ENCODE measurements at places on chromosomes 5 and 9.

DNA sequence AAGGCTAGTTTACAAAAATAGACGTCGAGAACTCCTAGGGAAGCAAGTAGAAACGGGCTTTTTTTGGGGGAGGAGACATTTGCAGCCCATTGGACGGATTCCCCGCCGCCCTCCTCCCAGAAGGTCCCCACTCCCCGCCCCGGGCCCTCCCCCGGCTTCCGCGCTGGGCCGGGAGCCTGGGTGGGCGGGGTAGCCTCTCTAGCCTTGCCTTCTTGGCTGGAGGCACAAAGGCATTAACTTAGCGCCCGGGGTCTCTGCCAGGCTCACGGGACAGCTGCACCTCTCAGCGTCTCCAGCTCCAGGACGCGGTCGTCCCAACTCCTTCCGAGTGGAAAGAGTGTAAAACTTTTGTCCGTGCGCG lies at the start of gene DMRTA1:
Gene DMRTA1, plus strand, starts transcription at position 236 of the 361 bp plus-strand sequence. CDS start 242 bp downstream, outside the sequence.
- DNase-seq = no peak

GRCh38 chr9:84893419-84894128 lies 224.0 kb downstream of the NTRK2 start:
- no peak for DNase-seq

GRCh38 chr9:26677965-26678706 lies 214.5 kb downstream of the CAAP1 start:
- no peak for DNase-seq

GRCh38 chr5:112823656-112824055 lies 37.4 kb upstream of the SRP19 start:
- DNase-seq = no peak

DNA sequence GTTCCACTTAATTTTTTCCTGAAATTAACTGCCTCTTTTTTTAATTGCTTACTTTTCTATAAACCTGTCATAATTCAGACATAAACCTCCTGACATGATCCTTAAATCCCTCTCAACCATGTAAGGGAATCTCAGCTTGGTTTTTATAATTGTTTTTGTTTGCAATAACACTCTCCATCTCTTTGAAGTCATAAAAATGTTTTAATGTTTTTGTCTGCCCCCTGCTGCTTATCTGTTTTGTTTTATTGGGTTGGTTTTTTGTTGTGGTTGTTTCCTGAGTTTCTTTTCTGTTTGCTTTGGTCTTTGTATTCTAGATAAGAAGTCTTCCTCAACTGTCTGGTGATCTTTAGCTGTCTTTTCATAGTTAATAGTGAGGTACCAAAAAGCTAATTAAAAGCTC lies 142.0 kb downstream of the CDH6 start:
- no peak for DNase-seq

Data from GM18507 (cell line).